ENCODE measurements at places on chromosomes 3 and 15.

GRCh38 chr15:57438166-57438565 is 61.9 kb downstream of the CGNL1 start:
- no peak for DNase-seq

DNA sequence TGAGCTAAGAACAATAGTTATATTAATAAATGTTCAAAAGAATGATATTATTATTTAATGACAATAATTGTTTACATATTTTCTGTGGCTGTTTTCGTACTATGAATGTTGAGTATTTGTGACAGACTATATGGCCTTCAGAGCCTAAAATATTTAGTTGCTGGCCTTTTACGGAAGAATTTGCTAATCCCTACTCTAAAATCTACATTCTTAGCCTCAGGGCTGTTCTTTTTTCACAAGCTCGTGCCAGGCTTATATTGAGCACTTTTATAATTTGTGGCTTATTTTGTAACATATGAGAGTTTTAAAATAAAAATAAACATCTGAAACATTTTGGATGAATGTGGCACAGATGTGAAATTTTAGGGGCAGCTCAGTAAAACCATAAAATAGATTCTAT is 79.9 kb downstream of the KCNH8 start:
- DNase-seq, result no peak

DNA sequence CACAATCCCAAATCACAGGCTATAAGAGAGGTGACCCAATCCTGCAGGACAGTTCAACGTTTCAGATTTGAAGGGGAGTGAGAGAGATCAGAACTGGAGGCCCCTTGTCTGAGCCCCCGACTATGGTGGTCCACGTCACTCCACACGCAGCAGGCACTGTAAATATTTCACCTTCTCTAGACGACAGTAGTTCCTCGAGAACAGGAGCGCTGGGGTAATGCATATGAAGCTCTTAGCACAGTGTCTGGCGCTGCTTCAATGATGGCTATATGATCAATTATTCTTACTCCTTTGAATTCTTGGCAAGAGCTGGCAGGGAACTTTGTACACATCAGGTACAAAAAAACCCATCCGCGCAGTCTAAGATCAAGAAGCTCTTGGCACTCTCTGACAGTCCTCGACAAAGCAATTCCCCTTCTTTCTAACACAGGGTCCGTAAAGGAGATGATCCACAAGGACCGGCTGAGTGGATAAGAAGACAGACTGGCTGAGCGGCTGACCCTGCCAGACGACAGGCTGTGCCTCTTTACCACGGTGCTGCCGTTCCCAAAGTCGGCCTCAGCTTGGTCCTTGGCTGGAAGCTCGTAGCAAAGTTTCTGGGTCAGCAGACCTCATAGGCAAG is 522 bp upstream of the NRROS start:
- DNase-seq, result peak; percentile 26

GRCh38 chr3:38611866-38612265 is 37.6 kb downstream of the SCN5A start:
- DNase-seq, result no peak

GRCh38 chr15:98202256-98202655 is 241.8 kb downstream of the ARRDC4 start:
- DNase-seq, result no peak

Measured in CD4-positive, CD25-positive, alpha-beta regulatory T cell (primary cell).